GF-D8 (cell line): ENCODE measurements at places on chromosomes 6 and 20.

GRCh38 chr20:61519488-61519887 lies 267.4 kb downstream of the CDH4 start:
- DNase-seq: no peak

- DNase-seq: no peak
These were observed 440.9 kb downstream of the BTBD3 start for GRCh38 chr20:12358655-12359009.

DNA sequence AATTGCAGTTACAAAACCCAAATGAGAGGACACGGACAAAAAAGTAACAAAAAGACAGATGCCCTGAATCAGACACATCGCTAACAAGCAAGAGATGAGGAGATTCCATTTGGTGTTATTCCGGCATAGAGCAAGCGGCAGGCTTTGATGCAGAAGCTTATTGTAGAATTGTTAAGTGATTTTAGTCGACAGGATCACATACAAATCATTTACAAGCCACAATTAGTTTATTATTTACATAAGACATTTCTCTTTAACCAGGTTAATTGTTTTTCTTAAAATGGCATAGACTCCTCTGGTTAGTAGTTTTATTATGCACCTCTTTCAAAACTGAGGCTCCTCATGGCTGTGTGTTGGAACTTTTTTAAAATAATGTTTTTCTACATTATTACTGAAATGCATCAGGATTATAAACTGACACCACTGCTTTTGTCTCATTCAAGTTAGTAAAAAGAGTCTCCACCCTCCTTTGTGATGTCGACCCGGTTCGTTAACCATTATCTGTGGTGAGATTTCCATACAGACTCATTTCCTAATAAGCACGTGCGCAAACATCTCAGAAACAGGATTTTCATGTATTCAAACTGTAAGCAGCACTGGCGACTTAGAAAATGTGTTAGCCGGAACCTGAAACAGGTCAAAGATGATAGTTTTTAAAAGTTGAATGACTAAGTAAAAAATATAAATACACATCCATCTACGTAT lies 119.8 kb downstream of the COL12A1 start:
- DNase-seq: no peak

GRCh38 chr6:71444222-71444621 lies 155.6 kb downstream of the OGFRL1 start:
- no peak for DNase-seq

- no peak for DNase-seq
These were observed 16.4 kb downstream of the SYNJ2 start for GRCh38 chr6:157997893-157998608.

GRCh38 chr6:11212664-11213063 lies 19.8 kb downstream of the NEDD9 start:
- DNase-seq: no peak
